ENCODE measurements at places on chromosomes 2 and 18. TPM values are rescaled to one million over a fixed set of nuclear protein-coding genes. Genes with fewer than 3 reads are reported as not detected.

DNA sequence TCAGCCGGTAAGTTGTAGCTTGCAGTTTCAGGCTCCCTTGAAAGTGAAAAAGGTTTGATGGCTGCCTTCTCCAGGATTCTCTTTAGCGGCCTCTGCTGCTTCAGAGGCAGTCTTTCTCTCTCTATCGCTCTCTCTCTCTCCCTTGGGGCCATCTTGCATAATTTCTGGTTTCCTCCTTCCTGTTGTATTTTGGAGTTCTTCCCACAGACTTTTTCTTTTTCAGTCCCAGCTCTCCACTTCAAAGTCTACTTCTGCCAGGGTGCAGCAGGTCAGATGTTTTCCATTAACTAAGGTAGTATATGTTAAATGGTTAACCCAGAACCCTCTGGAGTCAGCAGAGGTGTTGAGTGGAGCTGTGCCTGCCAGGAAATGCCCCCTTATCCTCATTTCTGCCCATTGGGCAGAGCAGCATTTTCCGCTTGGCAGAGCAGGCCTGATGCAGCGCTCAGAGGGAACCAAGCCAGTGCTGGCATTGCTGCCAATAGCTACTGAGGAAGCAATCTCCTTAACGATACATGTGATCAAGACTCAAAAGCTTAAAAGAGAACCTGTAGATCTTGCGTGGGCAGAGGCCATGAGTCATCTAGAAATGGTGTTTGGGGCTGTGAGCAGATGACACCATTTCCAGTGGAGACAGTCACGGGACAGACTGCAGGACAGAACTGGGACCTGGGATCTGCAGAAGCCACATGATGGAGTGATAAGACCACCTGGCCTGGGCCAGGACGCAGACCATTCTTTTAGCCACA is 20.8 kb downstream of the DBI start:
- no peaks in the 10 kb centered on the region for H3K36me3 ChIP-seq
- H3K4me1 ChIP-seq, result no peaks in the 10 kb centered on the region
- no peak for DNase-seq

- H3K27me3 ChIP-seq, result no peaks in the 10 kb centered on the region
- peak within 1 kb of the TSS; percentile 99 for H3K4me3 ChIP-seq
- peak within 1 kb of the TSS; percentile 99 for H3K27ac ChIP-seq
- peaks cover 15% of the 10 kb centered on the region for H3K4me1 ChIP-seq
- peak; percentile 96 for DNase-seq
Measured at GRCh38 chr2:25878361-25879132, at the start of gene ASXL2. TSS of gene ASXL2 (minus strand) at chr2:25878487. CDS start at chr2:25878222, 265 bp downstream.

- H3K27ac ChIP-seq, result no peak overlapping the region
- H3K36me3 ChIP-seq, result no peaks in the 10 kb centered on the region
- H3K27me3 ChIP-seq, result no peaks in the 10 kb centered on the region
Measured at GRCh38 chr2:28505361-28505760, 9.5 kb downstream of the PLB1 start.

- no peaks in the 10 kb centered on the region for H3K27me3 ChIP-seq
- DNase-seq, result no peak
- H3K4me3 ChIP-seq, result no peak overlapping the region
- no peak overlapping the region for H3K27ac ChIP-seq
- no peaks in the 10 kb centered on the region for H3K4me1 ChIP-seq
Measured at GRCh38 chr2:77479395-77479794, 42.8 kb downstream of the LRRTM4 start.

- no peak for DNase-seq
- H3K36me3 ChIP-seq, result no peaks in the 10 kb centered on the region
- H3K27ac ChIP-seq, result no peak overlapping the region
- H3K4me3 ChIP-seq, result no peak overlapping the region
- H3K27me3 ChIP-seq, result no peaks in the 10 kb centered on the region
Measured at GRCh38 chr2:106759966-106760365, 126.0 kb downstream of the ST6GAL2 start.

GRCh38 chr2:17878281-17879136 is at the start of gene KCNS3:
TSS of gene KCNS3 (plus strand) at chr2:17878667. CDS start at chr2:17931009, 52,342 bp downstream.
- H3K4me3 ChIP-seq, result peak within 1 kb of the TSS; percentile 34
- peaks cover 45% of the 10 kb centered on the region for H3K27me3 ChIP-seq
- no peaks in the 10 kb centered on the region for H3K36me3 ChIP-seq
- DNase-seq, result no peak

- peak overlapping the region; percentile 78 for H3K27ac ChIP-seq
- H3K36me3 ChIP-seq, result peaks cover 2% of the 10 kb centered on the region
- H3K4me1 ChIP-seq, result peaks cover 53% of the 10 kb centered on the region
Measured at GRCh38 chr2:28393114-28393836, 617 bp downstream of the FOSL2 start.

DNA sequence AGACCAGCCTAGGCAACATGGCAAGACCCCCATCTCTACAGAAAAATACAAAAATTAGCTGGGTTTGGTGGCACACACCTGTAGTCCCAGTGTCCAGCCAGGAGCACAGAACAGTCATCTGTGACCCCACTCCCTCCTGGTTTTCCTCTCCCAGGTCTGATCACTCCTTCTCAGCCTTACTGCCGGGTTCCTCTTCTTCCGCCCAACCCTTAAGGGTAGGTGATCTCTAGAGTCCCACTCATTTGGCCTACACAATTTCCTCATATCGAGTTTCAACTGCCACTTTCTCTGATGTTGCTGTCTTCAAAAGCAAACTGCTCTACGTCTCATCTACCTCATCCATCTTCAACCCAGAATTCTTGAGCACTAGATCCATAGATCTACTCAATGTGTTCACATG is 13.4 kb upstream of the MAT2A start:
- no peak for DNase-seq
- H3K36me3 ChIP-seq, result no peaks in the 10 kb centered on the region
- H3K27me3 ChIP-seq, result no peaks in the 10 kb centered on the region
- H3K4me3 ChIP-seq, result no peak overlapping the region

- H3K27ac ChIP-seq, result no peak overlapping the region
- no peak for DNase-seq
- no peaks in the 10 kb centered on the region for H3K36me3 ChIP-seq
- peaks cover 7% of the 10 kb centered on the region for H3K27me3 ChIP-seq
Measured at GRCh38 chr2:217757108-217757463, 245.7 kb downstream of the TNS1 start.

DNA sequence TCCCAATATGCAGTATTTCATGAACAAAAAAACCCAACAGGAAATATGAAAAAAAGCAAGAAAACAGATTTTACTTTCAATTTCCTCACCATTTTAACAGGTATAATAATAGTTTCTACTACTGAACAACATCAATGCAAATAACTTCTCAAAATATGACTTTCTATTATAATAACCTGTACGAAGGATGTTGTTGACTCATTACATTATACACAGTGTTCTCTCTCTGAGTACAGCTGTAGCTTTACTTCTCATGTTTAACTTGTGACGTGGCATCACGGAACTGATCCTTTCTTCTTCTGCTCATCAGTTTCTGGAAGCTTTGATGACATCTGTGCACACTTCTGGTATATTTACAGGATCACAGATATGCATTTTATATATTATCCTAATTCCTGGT is 40.0 kb downstream of the FAM228A start:
- no peak overlapping the region for H3K27ac ChIP-seq
- no peaks in the 10 kb centered on the region for H3K4me1 ChIP-seq
- no peaks in the 10 kb centered on the region for H3K27me3 ChIP-seq
- no peak for DNase-seq

DNA sequence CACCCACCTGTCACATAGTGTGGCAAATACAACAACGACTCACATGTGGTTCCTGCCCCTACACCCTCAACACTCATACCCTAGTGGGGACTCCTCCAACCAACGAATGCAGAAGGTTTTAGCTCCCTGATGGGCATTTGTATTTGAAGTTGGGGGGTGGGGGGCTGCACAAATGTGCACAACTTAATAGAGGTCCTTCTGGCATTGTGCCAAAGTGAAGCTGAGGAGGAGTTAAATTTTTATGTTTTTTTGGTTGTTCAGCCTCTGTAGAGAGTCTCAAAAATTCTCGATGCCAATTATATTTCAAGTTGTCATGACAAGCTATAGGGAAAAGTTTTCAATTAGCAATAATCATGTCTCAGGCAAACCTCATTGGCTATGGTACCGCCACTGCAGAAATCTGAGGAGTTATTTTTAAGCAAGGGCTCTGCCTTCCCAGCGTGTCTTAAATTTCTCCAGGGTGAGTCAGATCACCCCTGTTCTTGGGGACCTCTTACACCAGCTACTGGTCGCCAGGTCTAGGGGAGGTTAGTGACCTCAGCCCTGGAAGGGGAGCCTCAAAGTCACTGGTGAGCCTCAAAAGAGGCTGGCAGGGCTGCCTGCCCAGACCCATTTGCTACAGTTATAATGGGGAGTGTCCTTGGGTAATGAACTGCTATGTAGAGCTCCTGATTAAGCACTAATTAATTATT is 102.7 kb upstream of the TAF1B start:
- no peak overlapping the region for H3K4me3 ChIP-seq
- H3K27ac ChIP-seq, result no peak overlapping the region
- no peaks in the 10 kb centered on the region for H3K36me3 ChIP-seq
- no peak for DNase-seq
- H3K4me1 ChIP-seq, result peaks cover 39% of the 10 kb centered on the region

DNA sequence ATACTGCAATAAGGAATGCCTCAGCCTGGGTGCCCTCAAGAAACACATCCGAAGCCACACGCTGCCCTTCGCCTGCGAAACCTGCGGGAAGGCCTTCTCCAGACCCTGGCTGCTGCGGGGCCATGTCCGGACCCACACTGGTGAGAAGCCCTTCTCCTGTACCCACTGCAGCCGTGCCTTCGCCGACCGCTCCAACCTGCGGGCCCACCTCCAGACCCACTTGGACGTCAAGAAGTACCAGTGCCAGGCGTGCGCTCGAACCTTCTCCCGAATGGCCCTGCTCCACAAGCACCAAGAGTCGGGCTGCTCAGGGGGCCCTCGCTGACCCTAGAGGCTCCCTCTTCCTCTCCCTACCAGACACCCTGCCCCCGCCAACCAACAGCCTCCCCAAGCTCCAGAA is 37.6 kb downstream of the UNC80 start:
- H3K4me1 ChIP-seq, result no peaks in the 10 kb centered on the region
- H3K27me3 ChIP-seq, result no peaks in the 10 kb centered on the region
- no peak overlapping the region for H3K27ac ChIP-seq
- no peaks in the 10 kb centered on the region for H3K36me3 ChIP-seq
- H3K4me3 ChIP-seq, result no peak overlapping the region
- DNase-seq, result no peak

GRCh38 chr2:19068206-19068605 is 290.2 kb downstream of the OSR1 start:
- no peak for DNase-seq
- H3K4me3 ChIP-seq, result no peak overlapping the region
- no peaks in the 10 kb centered on the region for H3K36me3 ChIP-seq
- H3K27ac ChIP-seq, result no peak overlapping the region

GRCh38 chr2:237818066-237818473 is 19.5 kb downstream of the RBM44 start:
- H3K27me3 ChIP-seq, result no peaks in the 10 kb centered on the region
- no peaks in the 10 kb centered on the region for H3K4me1 ChIP-seq
- no peak overlapping the region for H3K27ac ChIP-seq
- H3K4me3 ChIP-seq, result no peak overlapping the region
- DNase-seq, result no peak

DNA sequence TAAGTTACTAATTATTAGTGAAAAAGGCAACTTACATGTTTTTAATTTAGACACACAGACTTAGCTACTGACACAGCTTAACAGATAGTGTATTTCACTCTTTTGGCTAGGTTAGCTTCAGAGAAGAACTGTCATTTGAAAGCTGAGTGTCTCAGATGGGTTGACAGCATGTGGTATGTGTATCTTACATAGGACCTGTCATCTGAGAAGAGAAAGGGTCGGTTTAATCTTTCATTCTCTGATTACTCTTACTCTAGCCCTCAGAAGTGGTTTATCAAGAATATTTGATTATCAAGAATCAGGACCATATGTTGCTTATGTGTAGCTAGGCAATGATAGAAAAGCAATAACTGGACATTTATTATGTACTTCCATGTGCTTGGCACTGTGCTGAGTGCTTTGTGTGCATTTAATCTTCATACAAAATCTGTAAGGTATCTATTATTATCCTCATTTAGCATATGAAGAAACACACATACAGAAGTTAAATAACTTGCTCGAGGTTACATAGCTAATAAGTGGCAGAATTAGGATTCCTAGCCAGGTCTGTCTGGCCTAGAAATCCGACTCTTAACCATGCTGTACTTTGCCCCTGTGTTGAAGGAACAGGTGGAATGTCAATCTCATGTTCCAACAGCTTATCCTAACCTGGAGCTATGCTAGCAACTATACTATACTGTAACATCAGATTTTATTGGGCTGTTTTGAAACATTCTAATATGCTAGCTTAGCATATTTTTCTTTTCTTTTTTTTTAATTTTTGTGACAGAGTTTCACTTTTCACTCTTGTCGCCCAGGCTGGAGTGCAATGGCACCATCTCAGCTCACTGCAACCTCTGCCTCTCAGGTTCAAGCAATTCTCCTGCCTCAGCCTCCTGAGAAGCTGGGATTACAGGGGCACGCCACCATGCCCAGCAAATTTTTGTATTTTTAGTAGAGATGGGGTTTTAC is 28.4 kb downstream of the CFLAR start:
- H3K27ac ChIP-seq, result no peak overlapping the region
- no peaks in the 10 kb centered on the region for H3K4me1 ChIP-seq
- H3K27me3 ChIP-seq, result no peaks in the 10 kb centered on the region

DNA sequence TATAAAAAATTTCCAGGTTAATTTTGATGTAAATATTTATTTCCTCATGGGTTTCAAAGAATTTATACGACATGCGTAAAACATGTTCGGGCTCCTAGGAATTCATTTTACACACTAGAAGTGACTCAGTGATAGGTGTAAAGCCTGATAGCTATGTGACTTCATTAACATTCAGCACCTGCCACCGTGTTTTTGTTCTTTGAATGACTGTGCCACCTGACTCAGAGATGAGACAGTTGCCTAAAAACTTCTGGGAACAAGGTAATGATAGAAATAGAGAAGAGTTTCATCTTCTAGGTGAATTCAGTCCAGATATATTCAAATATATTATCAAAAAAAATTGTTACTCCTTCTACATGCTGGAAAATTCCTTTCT is 10.0 kb downstream of the IL1R2 start:
- H3K4me1 ChIP-seq, result peaks cover 12% of the 10 kb centered on the region
- no peaks in the 10 kb centered on the region for H3K27me3 ChIP-seq
- no peak overlapping the region for H3K4me3 ChIP-seq
- no peak for DNase-seq
- H3K27ac ChIP-seq, result no peak overlapping the region

GRCh38 chr18:45374878-45375630 is 240.2 kb upstream of the SLC14A2 start:
- no peaks in the 10 kb centered on the region for H3K27me3 ChIP-seq
- H3K27ac ChIP-seq, result no peak overlapping the region
- H3K4me1 ChIP-seq, result no peaks in the 10 kb centered on the region
- no peak overlapping the region for H3K4me3 ChIP-seq
- DNase-seq, result no peak
- no peaks in the 10 kb centered on the region for H3K36me3 ChIP-seq

DNA sequence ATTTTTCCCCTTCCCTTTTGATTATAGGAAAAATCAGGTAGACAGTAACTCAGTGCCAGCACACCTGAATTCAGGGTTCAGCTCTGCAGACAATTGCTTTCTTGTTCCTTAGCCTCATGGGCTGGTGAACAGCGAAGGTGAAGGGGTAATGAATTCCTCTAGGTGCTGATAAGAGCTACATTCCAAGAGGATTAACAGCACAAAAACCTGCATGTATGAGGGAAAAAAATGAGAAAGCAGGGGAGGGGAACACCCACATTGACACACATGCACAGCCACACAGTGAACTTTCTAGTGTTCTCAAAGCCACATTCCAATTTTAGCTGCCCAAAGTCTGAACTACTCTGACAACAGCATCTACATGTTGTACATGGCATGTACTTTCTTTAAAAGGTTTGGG is 46.1 kb downstream of the SPATS2L start:
- no peak overlapping the region for H3K4me3 ChIP-seq
- H3K27ac ChIP-seq, result no peak overlapping the region
- H3K36me3 ChIP-seq, result no peaks in the 10 kb centered on the region
- H3K27me3 ChIP-seq, result no peaks in the 10 kb centered on the region

The CHST10 gene
- 1.5 TPM for total RNA-seq

The SNORC gene
- total RNA-seq, result 1.2 TPM

The SLC9A4 gene
- not detected for total RNA-seq

The SRD5A2 gene
- not detected for total RNA-seq

The CD8A gene
- 2.1 TPM for total RNA-seq

Measured in CD4-positive, alpha-beta T cell (primary cell).